Immature natural killer cell (primary cell): ENCODE measurements at places on chromosomes 11 and 22.

DNA sequence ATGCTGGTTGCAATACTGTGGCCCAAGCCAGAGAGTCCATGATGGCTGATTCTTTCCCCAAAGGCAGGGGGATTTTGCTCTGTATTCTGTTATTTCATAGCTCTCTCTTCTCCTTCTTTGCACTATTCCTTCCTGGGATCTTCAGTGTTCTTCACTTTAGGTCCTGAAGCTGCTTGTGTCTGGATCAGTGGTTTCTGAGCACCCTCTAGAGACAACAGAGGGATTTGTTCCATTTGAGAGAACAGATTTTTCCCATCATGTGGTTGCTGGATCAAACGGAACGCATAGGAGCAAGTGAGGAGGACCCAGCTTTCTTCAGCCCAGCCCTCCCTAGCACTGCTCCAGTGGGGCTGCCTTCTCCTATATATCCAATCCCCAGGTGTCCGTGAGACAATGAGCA is 68.7 kb upstream of the SYN3 start:
- no peaks in the 10 kb centered on the region for H3K4me1 ChIP-seq
- H3K36me3 ChIP-seq, result no peaks in the 10 kb centered on the region
- no peak for DNase-seq
- H3K27ac ChIP-seq, result no peak overlapping the region

DNA sequence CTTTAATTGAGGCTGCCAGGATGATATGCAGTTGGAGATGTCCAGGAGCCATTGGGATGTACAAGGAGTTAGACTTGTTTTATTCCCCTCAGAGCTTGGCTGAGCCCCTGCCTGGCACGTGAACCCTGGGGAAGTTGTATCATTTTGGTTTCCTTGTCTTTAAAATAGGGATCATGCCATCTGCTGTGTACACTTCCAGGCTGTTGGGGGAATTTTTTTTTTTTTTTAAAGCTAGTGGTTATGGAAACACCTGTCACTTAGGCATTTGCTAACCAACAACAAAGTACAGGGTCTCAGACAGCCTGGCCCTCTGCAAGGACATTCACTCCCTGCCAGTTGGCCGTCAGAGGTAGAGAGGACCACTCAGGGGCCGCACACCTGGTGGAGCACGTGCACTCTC is 8.5 kb upstream of the RAB1B start:
- no peak for DNase-seq
- no peak overlapping the region for H3K27ac ChIP-seq
- peaks cover 18% of the 10 kb centered on the region for H3K36me3 ChIP-seq

GRCh38 chr22:31150615-31151014 is 9.4 kb upstream of the RNF185 start:
- no peaks in the 10 kb centered on the region for H3K36me3 ChIP-seq
- H3K27ac ChIP-seq, result no peak overlapping the region
- H3K4me1 ChIP-seq, result no peaks in the 10 kb centered on the region
- peaks cover 1% of the 10 kb centered on the region for H3K27me3 ChIP-seq

DNA sequence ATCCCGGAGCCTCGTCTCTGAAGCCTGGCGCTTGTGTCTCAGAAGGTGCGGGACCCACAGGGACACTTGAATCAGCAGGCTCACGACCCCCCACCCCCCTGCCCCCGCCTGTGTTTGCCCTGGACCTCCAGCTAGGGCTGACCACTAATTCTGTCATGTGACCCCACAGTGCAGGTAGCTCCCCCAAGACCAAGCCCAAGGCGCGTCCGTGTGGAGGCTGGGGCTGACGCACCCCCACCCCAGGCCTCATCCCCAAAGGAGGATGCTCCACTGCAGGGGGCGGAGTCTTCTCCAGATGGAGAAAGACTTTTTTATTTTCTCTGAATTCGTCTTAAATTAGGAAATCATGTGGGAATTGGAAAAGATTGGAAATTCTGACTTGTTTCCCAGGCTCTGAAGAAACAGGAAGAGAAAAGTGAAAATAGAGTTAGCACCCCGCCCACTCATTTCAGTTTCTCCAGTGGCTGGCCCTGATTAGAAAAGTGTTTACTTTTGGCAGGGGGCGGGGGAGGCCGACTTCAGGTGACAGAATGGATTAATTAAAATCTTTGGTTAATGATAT is 1.0 kb upstream of the RELA start:
- peak overlapping the region; percentile 92 for H3K4me3 ChIP-seq
- peaks cover 9% of the 10 kb centered on the region for H3K27me3 ChIP-seq
- H3K36me3 ChIP-seq, result peaks cover 11% of the 10 kb centered on the region

- H3K4me1 ChIP-seq, result peaks cover 92% of the 10 kb centered on the region
- H3K27me3 ChIP-seq, result peaks cover 3% of the 10 kb centered on the region
- no peak overlapping the region for H3K4me3 ChIP-seq
These were observed 40.1 kb downstream of the CTSC start for GRCh38 chr11:88297421-88297820.

GRCh38 chr22:22928666-22929380 is 41.2 kb downstream of the IGLL5 start:
- peaks cover 44% of the 10 kb centered on the region for H3K4me1 ChIP-seq
- peak; percentile 62 for DNase-seq
- peak overlapping the region; percentile 84 for H3K27ac ChIP-seq
- H3K36me3 ChIP-seq, result no peaks in the 10 kb centered on the region
- peaks cover 3% of the 10 kb centered on the region for H3K27me3 ChIP-seq

GRCh38 chr11:2653930-2654739 is 45.7 kb downstream of the KCNQ1OT1 start:
- no peaks in the 10 kb centered on the region for H3K4me1 ChIP-seq
- no peak overlapping the region for H3K27ac ChIP-seq
- peaks cover 11% of the 10 kb centered on the region for H3K27me3 ChIP-seq
- peaks cover 17% of the 10 kb centered on the region for H3K36me3 ChIP-seq
- no peak for DNase-seq

DNA sequence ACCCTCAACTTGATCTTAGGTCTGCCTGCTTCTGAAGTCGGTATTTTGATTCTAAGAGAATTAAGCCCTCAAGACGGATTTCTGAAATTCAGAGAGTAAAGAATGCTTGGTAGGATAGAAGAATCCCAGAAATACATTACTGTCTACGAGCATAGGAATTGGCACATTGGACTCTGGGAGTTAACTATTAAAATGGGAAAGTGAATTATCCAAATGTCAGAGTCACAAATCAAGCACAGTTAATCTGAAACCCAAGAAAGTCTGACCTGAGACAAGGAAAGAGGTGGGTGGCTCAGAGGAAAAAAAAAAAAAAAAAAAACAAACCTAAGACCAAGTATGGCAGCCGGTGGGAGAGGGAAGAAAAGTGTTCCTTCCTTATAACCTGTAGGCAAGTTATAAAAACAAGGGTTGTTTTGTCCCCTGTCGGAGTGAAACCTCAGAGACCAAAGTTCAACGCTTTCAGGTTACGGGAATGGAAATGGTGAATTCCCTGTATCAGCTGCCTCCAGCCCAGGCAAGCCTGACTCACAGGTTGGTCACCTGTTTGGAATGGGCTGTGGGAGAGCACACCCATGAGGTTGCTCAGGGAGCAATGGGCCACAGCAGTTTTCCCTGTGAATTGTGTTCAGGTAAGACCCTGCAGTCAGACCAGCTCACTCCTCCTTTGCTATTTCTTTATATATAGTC is 139.0 kb downstream of the ETS1 start:
- H3K27me3 ChIP-seq, result peaks cover 5% of the 10 kb centered on the region
- no peak for DNase-seq
- H3K4me1 ChIP-seq, result peaks cover 45% of the 10 kb centered on the region

GRCh38 chr11:30811226-30811755 is 225.1 kb upstream of the MPPED2 start:
- no peaks in the 10 kb centered on the region for H3K4me1 ChIP-seq
- H3K36me3 ChIP-seq, result no peaks in the 10 kb centered on the region
- DNase-seq, result no peak
- peaks cover 2% of the 10 kb centered on the region for H3K27me3 ChIP-seq
- no peak overlapping the region for H3K4me3 ChIP-seq

- no peaks in the 10 kb centered on the region for H3K27me3 ChIP-seq
- H3K36me3 ChIP-seq, result no peaks in the 10 kb centered on the region
- H3K4me1 ChIP-seq, result peaks cover 2% of the 10 kb centered on the region
- H3K27ac ChIP-seq, result no peak overlapping the region
- H3K4me3 ChIP-seq, result no peak overlapping the region
These were observed 13.9 kb downstream of the CTNND1 start for GRCh38 chr11:57775491-57775890.

- no peaks in the 10 kb centered on the region for H3K36me3 ChIP-seq
- peak; percentile 6 for DNase-seq
- H3K4me1 ChIP-seq, result peaks cover 20% of the 10 kb centered on the region
- no peak overlapping the region for H3K27ac ChIP-seq
- H3K4me3 ChIP-seq, result peak overlapping the region; percentile 18
- H3K27me3 ChIP-seq, result peaks cover 36% of the 10 kb centered on the region
These were observed 952 bp upstream of the CATSPERZ start for GRCh38 chr11:64298966-64299846.

DNA sequence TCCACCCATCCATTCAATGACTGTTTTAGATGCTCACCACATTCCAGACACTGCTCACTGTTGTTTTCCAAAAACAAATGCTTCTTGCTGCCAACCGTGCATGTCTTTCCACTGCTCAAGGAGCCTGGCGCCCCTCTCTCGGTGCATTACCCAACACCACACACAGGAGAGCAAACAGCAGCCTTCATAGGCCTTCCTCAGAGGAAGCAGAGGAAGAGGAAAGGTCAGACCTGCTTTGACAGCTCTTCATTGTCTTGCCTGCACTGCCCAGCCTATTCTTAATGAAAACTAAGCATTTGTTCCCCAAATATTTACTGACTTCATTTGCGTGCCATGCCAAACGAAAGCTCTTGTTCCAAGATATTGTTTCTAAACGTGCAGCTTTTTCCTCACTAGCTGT is 1129.2 kb downstream of the TBC1D22A start:
- no peaks in the 10 kb centered on the region for H3K36me3 ChIP-seq
- no peak for DNase-seq
- H3K27ac ChIP-seq, result no peak overlapping the region

GRCh38 chr22:27832606-27833005 is 31.1 kb upstream of the MN1 start:
- H3K27ac ChIP-seq, result no peak overlapping the region
- H3K27me3 ChIP-seq, result peaks cover 9% of the 10 kb centered on the region
- no peak overlapping the region for H3K4me3 ChIP-seq
- no peak for DNase-seq
- H3K36me3 ChIP-seq, result peaks cover 3% of the 10 kb centered on the region

GRCh38 chr11:122091835-122092234 is 24.2 kb downstream of the BLID start:
- DNase-seq, result no peak
- no peak overlapping the region for H3K4me3 ChIP-seq
- H3K27me3 ChIP-seq, result peaks cover 8% of the 10 kb centered on the region
- no peaks in the 10 kb centered on the region for H3K4me1 ChIP-seq
- no peak overlapping the region for H3K27ac ChIP-seq

- no peak for DNase-seq
- no peaks in the 10 kb centered on the region for H3K4me1 ChIP-seq
- no peak overlapping the region for H3K4me3 ChIP-seq
- H3K36me3 ChIP-seq, result no peaks in the 10 kb centered on the region
- no peak overlapping the region for H3K27ac ChIP-seq
These were observed 9.3 kb downstream of the OAF start for GRCh38 chr11:120219938-120220746.

- peaks cover 14% of the 10 kb centered on the region for H3K4me1 ChIP-seq
- H3K4me3 ChIP-seq, result no peak overlapping the region
- peaks cover 9% of the 10 kb centered on the region for H3K36me3 ChIP-seq
- peak overlapping the region; percentile 47 for H3K27ac ChIP-seq
These were observed 43.9 kb downstream of the BIRC2 start for GRCh38 chr11:102390667-102391465.

DNA sequence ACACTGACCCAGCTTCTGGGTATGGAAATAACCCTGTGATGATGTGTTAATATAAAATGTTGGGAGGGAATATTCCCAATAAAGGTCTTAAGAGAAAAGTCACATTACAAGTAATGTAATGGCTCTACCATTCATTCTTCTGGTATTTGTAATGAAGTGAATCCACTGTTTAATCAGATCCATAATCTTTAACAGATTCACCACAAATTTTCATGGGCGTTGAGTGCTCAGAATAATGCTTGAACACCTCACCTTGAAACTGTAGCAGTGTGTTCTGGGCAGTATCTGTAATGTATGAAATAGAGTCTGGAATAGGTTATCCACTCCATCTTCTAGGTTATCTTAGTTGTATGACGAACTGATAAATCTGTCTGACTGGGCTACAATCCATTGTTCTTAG is 26.6 kb upstream of the CRTAM start:
- no peaks in the 10 kb centered on the region for H3K27me3 ChIP-seq
- H3K4me3 ChIP-seq, result no peak overlapping the region
- peaks cover 28% of the 10 kb centered on the region for H3K36me3 ChIP-seq
- no peak for DNase-seq
- H3K4me1 ChIP-seq, result peaks cover 25% of the 10 kb centered on the region

GRCh38 chr22:40289991-40290459 is 56.3 kb upstream of the ADSL start:
- peaks cover 33% of the 10 kb centered on the region for H3K4me1 ChIP-seq
- DNase-seq, result peak; percentile 66
- H3K27me3 ChIP-seq, result peaks cover 4% of the 10 kb centered on the region
- peak overlapping the region; percentile 57 for H3K4me3 ChIP-seq
- peak overlapping the region; percentile 96 for H3K27ac ChIP-seq
- peaks cover 33% of the 10 kb centered on the region for H3K36me3 ChIP-seq

DNA sequence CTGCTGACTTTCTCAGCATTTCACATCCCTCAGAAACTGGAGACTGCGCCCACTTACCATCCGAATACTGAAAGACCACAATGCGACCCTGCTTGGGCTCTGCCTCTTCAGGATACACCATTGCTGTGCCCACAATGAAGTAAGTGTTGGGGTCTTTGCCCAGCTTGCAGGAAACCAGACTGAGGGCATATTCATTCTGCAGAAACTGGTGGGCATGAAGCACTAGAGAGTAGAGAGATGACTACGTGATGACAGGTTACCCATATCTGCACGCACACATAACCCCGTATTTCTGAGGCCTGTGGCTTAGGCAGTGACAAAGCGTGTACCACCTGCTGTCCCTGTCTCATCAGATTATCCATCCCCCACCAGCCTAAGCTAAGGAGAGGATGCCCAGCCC is 14.6 kb upstream of the VWCE start:
- H3K36me3 ChIP-seq, result peaks cover 31% of the 10 kb centered on the region
- no peak overlapping the region for H3K27ac ChIP-seq
- no peaks in the 10 kb centered on the region for H3K4me1 ChIP-seq
- no peak overlapping the region for H3K4me3 ChIP-seq
- no peak for DNase-seq

DNA sequence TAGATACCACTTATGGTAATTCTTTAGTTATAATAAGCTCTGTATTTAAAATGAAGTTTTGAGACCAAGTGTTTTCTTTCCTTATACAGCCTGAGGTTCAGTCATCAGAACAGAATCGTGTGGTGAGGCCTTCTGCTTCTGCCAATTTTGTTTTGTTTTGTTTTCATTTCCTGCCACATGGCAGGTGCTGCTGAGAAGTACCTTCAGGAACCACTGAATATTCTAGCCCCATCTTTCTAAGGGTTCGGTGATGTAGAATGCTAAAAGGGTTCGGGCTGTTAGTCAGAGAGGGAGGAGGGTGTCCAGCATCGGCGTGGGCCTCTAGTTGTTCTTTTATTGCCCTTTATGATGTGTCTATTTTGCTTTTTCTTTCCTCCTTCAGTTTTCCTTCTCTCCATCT is 25.8 kb downstream of the TNRC6B start:
- no peaks in the 10 kb centered on the region for H3K36me3 ChIP-seq
- peaks cover 61% of the 10 kb centered on the region for H3K4me1 ChIP-seq
- DNase-seq, result no peak
